ENCODE measurements at places on chromosomes 2 and 18. TPM values are rescaled to one million over a fixed set of nuclear protein-coding genes. Genes with fewer than 3 reads are reported as not detected.

GRCh38 chr2:147679191-147679954 is 165.5 kb upstream of the ACVR2A start:
- H3K36me3 ChIP-seq, result no peaks in the 10 kb centered on the region
- DNase-seq, result no peak
- no peaks in the 10 kb centered on the region for H3K27me3 ChIP-seq
- H3K27ac ChIP-seq, result no peak overlapping the region

GRCh38 chr18:9649164-9649540 is 34.8 kb upstream of the PPP4R1 start:
- no peak overlapping the region for H3K27ac ChIP-seq
- H3K36me3 ChIP-seq, result no peaks in the 10 kb centered on the region
- no peak for DNase-seq
- H3K27me3 ChIP-seq, result no peaks in the 10 kb centered on the region
- H3K4me3 ChIP-seq, result no peak overlapping the region

SCN7A gene
- 12.1 TPM for total RNA-seq

DNA sequence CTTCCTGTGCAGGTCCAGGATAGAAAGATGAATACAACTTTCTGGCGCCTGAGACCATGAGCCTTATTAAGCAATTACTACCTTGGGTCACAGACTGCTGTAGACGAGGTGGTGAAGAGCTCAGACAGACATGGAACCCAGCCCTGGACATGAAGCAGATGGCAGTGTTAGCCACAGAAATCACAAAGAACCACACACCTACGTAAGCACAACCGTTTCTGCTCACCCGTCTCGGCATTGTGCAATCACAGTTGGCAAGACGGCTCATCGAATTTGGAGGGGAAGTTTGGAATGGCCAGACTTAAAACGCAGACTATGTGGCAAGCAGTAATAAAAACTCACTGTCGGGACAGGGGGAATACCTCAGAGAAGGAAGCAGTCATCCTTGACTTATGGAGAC is 24.3 kb upstream of the ASPRV1 start:
- peak; percentile 59 for DNase-seq
- no peaks in the 10 kb centered on the region for H3K27me3 ChIP-seq
- H3K27ac ChIP-seq, result no peak overlapping the region
- no peaks in the 10 kb centered on the region for H3K36me3 ChIP-seq
- H3K4me3 ChIP-seq, result no peak overlapping the region
- no peaks in the 10 kb centered on the region for H3K4me1 ChIP-seq

NABP1 gene
- total RNA-seq, result 37.8 TPM

- no peak for DNase-seq
- no peaks in the 10 kb centered on the region for H3K27me3 ChIP-seq
- no peaks in the 10 kb centered on the region for H3K4me1 ChIP-seq
- H3K27ac ChIP-seq, result no peak overlapping the region
- no peaks in the 10 kb centered on the region for H3K36me3 ChIP-seq
Measured at GRCh38 chr2:144554492-144555210, 34.7 kb upstream of the ZEB2 start.

DNA sequence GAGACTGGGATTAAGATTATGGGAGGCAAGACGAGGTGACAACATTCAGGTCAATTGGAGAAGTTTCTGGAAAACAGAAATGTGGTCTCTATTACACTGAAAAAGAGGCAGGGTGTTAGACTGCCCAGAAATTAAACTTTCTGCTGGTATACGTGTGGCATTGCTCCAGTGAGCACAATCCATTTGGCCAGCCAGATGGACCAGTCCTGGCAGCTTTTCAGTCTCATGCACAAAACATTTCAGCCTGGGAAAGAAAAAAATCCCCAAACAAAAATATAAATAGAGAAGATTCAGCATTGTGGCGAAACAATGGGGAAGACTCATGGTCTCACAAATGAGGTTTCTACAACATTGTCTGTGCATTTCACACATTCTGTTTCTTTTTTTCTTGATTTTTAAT is 113.9 kb downstream of the HNMT start:
- H3K27me3 ChIP-seq, result no peaks in the 10 kb centered on the region
- no peak for DNase-seq
- H3K4me3 ChIP-seq, result no peak overlapping the region
- H3K27ac ChIP-seq, result no peak overlapping the region
- no peaks in the 10 kb centered on the region for H3K4me1 ChIP-seq

L3MBTL4 gene
- 19.7 TPM for total RNA-seq

SPC25 gene
- 1.1 TPM for total RNA-seq

GRCh38 chr2:103789381-103790095 is 1027.7 kb downstream of the TMEM182 start:
- H3K4me1 ChIP-seq, result no peaks in the 10 kb centered on the region
- H3K4me3 ChIP-seq, result no peak overlapping the region
- DNase-seq, result peak; percentile 55
- no peaks in the 10 kb centered on the region for H3K27me3 ChIP-seq

COX5B gene
- total RNA-seq, result 396 TPM

DNA sequence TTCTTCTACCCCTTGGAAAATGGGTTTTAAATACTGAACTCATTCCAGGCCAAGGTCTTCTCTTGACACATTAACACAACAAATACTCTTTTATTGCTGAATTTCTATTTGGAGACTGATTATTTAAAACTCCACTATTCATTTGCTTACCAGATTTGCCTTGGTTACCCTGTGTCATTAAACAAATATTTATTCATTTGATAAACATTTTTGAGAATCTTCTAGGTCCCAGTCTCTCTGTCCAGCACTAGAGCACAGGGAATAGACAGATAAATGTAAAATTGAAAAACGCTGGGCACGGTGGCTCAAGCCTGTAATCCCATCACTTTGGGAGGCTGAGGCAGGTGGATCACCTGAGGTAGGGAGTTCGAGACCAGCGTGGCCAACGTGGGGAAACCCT is 9.8 kb upstream of the MRO start:
- DNase-seq, result no peak
- H3K4me1 ChIP-seq, result no peaks in the 10 kb centered on the region
- H3K4me3 ChIP-seq, result no peak overlapping the region
- H3K36me3 ChIP-seq, result no peaks in the 10 kb centered on the region
- H3K27me3 ChIP-seq, result no peaks in the 10 kb centered on the region
- H3K27ac ChIP-seq, result no peak overlapping the region

ZBTB7C gene
- total RNA-seq, result 6.1 TPM

- no peaks in the 10 kb centered on the region for H3K27me3 ChIP-seq
- H3K36me3 ChIP-seq, result no peaks in the 10 kb centered on the region
- no peak for DNase-seq
- H3K4me3 ChIP-seq, result no peak overlapping the region
- H3K27ac ChIP-seq, result no peak overlapping the region
- no peaks in the 10 kb centered on the region for H3K4me1 ChIP-seq
Measured at GRCh38 chr2:171958475-171958874, 36.2 kb downstream of the HAT1 start.

DNA sequence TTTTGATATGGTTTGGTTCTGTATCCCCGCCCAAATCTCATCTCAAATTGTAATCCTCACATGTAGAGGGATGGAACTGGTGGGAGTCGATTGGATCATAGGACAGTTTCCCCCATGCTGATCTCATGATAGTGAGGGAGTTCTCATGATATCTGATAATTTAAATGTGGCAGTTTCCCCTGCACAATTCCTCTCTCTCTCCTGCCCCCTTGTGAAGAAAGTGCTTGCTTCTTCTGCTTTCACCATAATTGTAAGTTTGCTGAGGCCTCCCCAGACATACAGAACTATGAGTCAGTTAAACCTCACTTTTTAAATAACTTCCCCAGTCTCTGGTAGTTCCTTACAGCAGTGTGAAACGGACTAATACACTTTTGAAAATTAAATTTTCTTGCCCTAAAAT is 12.3 kb upstream of the KCNJ3 start:
- H3K36me3 ChIP-seq, result no peaks in the 10 kb centered on the region
- no peak for DNase-seq
- H3K27me3 ChIP-seq, result no peaks in the 10 kb centered on the region
- no peak overlapping the region for H3K4me3 ChIP-seq
- H3K27ac ChIP-seq, result no peak overlapping the region
- H3K4me1 ChIP-seq, result no peaks in the 10 kb centered on the region

GRCh38 chr2:59882822-59883221 is 670.6 kb downstream of the BCL11A start:
- no peak overlapping the region for H3K27ac ChIP-seq
- no peak overlapping the region for H3K4me3 ChIP-seq
- H3K36me3 ChIP-seq, result no peaks in the 10 kb centered on the region
- DNase-seq, result peak; percentile 77
- no peaks in the 10 kb centered on the region for H3K4me1 ChIP-seq

GRCh38 chr2:233179848-233180366 is 71.6 kb upstream of the ATG16L1 start:
- no peaks in the 10 kb centered on the region for H3K27me3 ChIP-seq
- H3K27ac ChIP-seq, result no peak overlapping the region
- H3K4me3 ChIP-seq, result no peak overlapping the region
- H3K36me3 ChIP-seq, result no peaks in the 10 kb centered on the region

DNA sequence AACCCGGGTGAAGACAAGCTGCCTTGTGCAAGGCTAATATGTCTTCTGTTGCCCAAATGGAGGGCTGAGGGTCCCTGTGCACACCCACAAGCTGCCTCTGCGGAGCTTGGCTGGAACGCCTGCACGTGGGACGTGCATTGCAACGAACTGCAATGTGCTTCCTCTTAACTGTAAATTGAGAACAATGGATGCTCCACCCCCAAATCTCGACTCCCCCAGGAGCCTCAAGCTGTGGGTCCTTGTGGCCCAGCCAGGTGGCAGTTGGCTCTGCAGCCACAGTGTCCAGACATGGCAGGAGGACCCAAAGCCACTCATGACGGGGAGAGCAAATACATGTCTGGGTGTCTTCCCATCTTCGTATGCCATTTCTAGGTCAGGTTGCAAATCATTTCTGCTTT is 90.1 kb downstream of the TWIST2 start:
- H3K27me3 ChIP-seq, result no peaks in the 10 kb centered on the region
- H3K27ac ChIP-seq, result peak overlapping the region; percentile 33
- no peak overlapping the region for H3K4me3 ChIP-seq
- H3K36me3 ChIP-seq, result no peaks in the 10 kb centered on the region
- no peaks in the 10 kb centered on the region for H3K4me1 ChIP-seq

ACKR3 gene
- total RNA-seq, result 23.6 TPM

UGT1A5 gene
- not detected for total RNA-seq

- H3K27me3 ChIP-seq, result no peaks in the 10 kb centered on the region
- no peak overlapping the region for H3K4me3 ChIP-seq
- no peak overlapping the region for H3K27ac ChIP-seq
- no peaks in the 10 kb centered on the region for H3K36me3 ChIP-seq
Measured at GRCh38 chr2:18464913-18465312, 95.5 kb downstream of the RDH14 start.

DNA sequence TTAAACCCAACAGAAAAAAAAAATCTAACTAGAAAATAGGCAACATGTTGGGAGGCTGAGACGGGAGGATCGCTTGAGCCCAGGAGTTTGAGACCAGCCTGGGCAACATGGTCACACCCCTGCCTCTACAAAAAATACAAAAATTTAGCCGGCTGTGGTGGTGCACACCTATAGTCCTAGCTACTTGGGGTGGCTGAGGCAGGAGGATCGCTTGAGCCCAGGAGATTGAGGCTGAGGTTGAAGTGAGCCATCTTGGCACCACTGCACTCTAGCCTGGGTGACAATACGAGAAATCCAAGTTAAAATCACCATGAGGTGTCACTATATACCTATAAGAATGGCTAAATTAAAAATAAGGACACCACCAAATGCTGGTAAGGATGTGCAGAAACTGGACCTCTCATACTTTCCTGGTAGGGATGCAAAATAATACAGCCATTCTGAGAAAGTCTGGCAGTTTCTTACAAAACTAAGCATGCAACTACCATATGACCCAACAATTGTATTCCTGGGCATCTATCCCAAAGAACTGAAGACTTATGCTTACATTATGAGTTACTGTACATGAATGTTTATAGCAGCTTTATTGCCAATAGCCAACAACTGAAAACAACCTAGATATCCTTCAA is 2.2 kb downstream of the SEPTIN10 start:
- H3K4me3 ChIP-seq, result no peak overlapping the region
- no peaks in the 10 kb centered on the region for H3K27me3 ChIP-seq
- no peaks in the 10 kb centered on the region for H3K36me3 ChIP-seq
- H3K27ac ChIP-seq, result peak overlapping the region; percentile 14
- H3K4me1 ChIP-seq, result no peaks in the 10 kb centered on the region
- no peak for DNase-seq

CASP8 gene
- 18.2 TPM for total RNA-seq

TNS1 gene
- 577 TPM for total RNA-seq

DNA sequence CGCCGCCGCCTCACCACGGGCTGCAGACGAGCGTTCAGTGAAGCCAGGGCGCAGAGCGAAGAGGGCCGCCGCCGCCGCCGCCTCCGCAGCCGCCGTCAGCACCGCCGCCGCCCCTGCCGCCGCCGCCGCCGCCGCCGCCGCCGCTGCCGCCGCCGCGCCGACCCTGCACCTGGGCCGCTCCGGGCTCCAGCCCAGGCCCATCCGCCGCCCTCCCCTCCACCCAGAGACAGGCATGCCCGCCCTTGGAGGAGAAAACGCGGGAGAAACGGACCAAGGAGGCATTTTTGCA is 3.0 kb downstream of the POU3F3 start:
- no peak for DNase-seq
- H3K27me3 ChIP-seq, result peaks cover 8% of the 10 kb centered on the region
- H3K4me3 ChIP-seq, result peak overlapping the region; percentile 60
- no peaks in the 10 kb centered on the region for H3K36me3 ChIP-seq

REG1B gene
- not detected for total RNA-seq

GRCh38 chr2:20652141-20652540 is 1.2 kb upstream of the HS1BP3 start:
- no peak overlapping the region for H3K4me3 ChIP-seq
- no peaks in the 10 kb centered on the region for H3K27me3 ChIP-seq
- H3K27ac ChIP-seq, result no peak overlapping the region
- peaks cover 7% of the 10 kb centered on the region for H3K4me1 ChIP-seq
- no peaks in the 10 kb centered on the region for H3K36me3 ChIP-seq
- no peak for DNase-seq

DNA sequence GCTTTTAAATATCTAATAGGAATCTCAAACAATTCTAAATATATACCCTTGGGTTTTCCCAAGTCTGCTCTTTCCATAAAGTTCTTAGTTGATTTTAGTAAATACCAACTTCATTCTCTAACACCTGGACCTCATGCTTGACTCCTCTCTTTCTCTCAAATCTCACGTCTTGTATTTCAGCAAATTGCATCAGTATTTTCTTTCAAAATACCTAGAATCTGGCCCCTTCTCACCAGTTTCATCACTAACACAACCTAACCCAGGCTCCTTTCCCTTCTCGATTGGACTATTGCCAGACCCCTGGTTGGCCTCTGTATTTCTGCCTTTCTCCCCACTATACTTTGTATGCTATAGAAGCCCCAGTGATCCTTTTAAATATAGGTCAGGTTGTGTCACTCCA is 23.0 kb upstream of the FAM171B start:
- DNase-seq, result no peak
- no peaks in the 10 kb centered on the region for H3K27me3 ChIP-seq
- H3K4me3 ChIP-seq, result no peak overlapping the region
- no peaks in the 10 kb centered on the region for H3K4me1 ChIP-seq
- H3K27ac ChIP-seq, result no peak overlapping the region

DNA sequence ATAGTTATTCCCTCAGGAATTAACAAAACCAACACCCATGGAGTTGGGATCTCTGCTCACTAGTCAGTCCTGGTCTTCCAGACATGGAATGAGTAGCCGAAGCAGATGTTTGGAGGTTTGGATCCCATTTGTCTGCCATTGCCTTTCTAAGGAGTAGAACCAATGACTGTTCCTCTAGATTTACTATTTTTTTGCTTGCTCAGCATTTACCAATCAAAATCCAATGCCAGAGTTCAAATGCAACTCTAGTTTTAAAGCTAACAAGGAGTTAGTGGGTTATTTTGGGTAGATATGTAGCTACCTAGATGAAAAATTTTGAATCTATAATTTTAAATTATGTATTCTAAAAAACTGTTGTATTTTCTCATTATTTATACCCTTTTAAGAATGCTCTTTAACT is 62.6 kb downstream of the MALT1 start:
- H3K27ac ChIP-seq, result no peak overlapping the region
- H3K4me3 ChIP-seq, result no peak overlapping the region
- H3K36me3 ChIP-seq, result no peaks in the 10 kb centered on the region
- H3K27me3 ChIP-seq, result no peaks in the 10 kb centered on the region

KCNJ3 gene
- under 0.01 TPM for total RNA-seq
